Activated B cell treated with CpG ODN at 0.5 μM for 24 hours (primary cell): ENCODE measurements at places on chromosomes 12 and 14. TPM values are rescaled to one million over a fixed set of nuclear protein-coding genes. Genes with fewer than 3 reads are reported as not detected.

PTPN6 gene
- 371 and 393 TPM in 2 replicates for total RNA-seq

FKBP3 gene
- 54.8 and 58.3 TPM in 2 replicates for total RNA-seq

- H3K27ac ChIP-seq = no peak overlapping the region
- H3K27me3 ChIP-seq = peaks cover 56% of the 10 kb centered on the region
- H3K4me3 ChIP-seq = no peak overlapping the region
- peaks cover 11% of the 10 kb centered on the region for H3K36me3 ChIP-seq
- no peak for DNase-seq
Observed at GRCh38 chr12:49092816-49093406, 1.7 kb downstream of the DHH start.

- no peaks in the 10 kb centered on the region for H3K27me3 ChIP-seq
- H3K4me1 ChIP-seq = peaks cover 14% of the 10 kb centered on the region
- no peak overlapping the region for H3K27ac ChIP-seq
- H3K4me3 ChIP-seq = no peak overlapping the region
- DNase-seq = no peak
Observed at GRCh38 chr12:132776816-132777568, 15.4 kb upstream of the ANKLE2 start.

GRCh38 chr12:25764892-25765291, 193.6 kb upstream of the RASSF8 start:
- H3K27me3 ChIP-seq = peaks cover 1% of the 10 kb centered on the region
- no peaks in the 10 kb centered on the region for H3K36me3 ChIP-seq
- no peak overlapping the region for H3K4me3 ChIP-seq
- H3K4me1 ChIP-seq = no peaks in the 10 kb centered on the region
- no peak for DNase-seq

ASB2 gene
- total RNA-seq = 2.7 and 3.1 TPM in 2 replicates

DNA sequence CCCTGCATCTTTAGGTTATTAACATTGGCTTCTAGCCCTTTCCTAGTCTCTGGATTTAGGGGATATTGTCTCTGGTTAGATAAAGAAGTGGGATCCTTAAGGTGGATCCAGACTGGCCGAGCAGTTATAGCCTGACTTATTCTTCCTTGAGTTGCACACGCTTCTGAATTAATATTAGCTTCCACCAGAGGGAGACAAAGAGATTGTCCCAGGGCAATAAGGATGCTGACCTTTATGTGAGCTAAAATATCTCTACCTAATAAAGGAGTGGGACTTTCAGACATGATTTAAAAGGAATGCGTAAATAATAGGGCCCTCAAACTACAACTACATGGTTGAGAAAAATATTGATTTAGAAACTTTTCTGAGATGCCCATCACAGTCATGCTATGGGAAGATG, 139.7 kb downstream of the SLCO1B3 start:
- no peak overlapping the region for H3K4me3 ChIP-seq
- no peak overlapping the region for H3K27ac ChIP-seq
- no peaks in the 10 kb centered on the region for H3K36me3 ChIP-seq
- DNase-seq = no peak

RERGL gene
- total RNA-seq = not detected in 2 replicates

DNA sequence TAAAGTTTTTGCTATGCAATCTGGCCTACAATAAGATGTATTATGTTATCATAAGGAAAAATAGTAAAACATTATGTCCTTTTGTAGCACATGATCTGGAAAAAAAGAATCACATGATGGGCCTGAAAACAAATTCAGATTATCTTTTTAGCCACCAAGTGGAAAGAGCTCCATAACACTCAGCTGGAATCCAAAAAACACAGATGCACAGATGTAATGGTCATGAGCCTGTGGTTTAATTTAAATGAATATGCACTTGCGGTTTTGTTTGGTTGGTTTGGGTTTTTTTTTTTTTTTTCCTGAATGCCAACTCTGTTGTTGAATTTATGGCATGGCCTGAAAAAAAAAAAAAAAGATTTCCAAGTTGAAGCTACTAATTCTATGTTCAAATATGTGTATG, 4.1 kb downstream of the KCNC2 start:
- DNase-seq = no peak

DNA sequence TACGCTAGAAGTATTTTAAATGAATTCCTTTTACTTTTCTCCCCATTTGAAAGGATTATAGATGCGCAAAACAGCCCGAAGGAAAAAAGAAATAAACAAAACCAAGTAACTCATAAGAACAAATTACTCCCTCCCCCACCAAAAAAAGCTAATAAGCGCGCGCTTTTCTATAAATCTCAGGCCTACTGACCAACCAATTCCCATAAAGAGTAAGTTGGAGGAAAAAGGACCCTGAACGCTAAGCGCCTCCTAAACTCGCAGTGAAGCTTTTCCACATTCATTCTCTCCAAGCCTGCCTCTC, 588 bp downstream of the MBIP start:
- H3K27ac ChIP-seq = peak overlapping the region; percentile 89
- peaks cover 14% of the 10 kb centered on the region for H3K27me3 ChIP-seq
- no peak for DNase-seq
- H3K36me3 ChIP-seq = peaks cover 9% of the 10 kb centered on the region
- peak overlapping the region; percentile 97 for H3K4me3 ChIP-seq

DNA sequence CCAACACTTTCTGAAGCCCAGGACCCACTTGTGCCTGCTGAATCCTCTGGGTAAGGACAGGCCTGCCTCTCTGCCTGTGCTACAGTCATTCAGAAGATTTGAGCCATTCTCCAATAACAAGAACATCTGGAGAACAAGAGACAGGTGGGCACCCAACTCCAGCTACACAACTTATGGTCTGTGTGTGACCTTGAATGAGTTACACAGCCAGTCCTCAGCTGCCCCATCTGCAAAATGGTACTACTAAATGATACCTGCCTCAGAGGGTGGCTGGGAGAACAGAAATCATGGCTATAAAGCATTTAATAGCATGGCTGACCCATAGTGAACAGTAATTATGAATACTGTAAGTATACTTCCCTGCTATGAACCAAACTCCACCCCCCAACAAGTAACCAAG, 4.2 kb downstream of the CKAP4 start:
- peaks cover 26% of the 10 kb centered on the region for H3K4me1 ChIP-seq
- no peak for DNase-seq
- H3K27me3 ChIP-seq = peaks cover 2% of the 10 kb centered on the region
- H3K4me3 ChIP-seq = no peak overlapping the region
- peaks cover 40% of the 10 kb centered on the region for H3K36me3 ChIP-seq

KRT1 gene
- total RNA-seq = not detected in 2 replicates

- H3K4me3 ChIP-seq = no peak overlapping the region
- no peaks in the 10 kb centered on the region for H3K27me3 ChIP-seq
- no peaks in the 10 kb centered on the region for H3K36me3 ChIP-seq
- DNase-seq = no peak
- no peak overlapping the region for H3K27ac ChIP-seq
Observed at GRCh38 chr12:61808856-61809255, 451.3 kb upstream of the USP15 start.

DNA sequence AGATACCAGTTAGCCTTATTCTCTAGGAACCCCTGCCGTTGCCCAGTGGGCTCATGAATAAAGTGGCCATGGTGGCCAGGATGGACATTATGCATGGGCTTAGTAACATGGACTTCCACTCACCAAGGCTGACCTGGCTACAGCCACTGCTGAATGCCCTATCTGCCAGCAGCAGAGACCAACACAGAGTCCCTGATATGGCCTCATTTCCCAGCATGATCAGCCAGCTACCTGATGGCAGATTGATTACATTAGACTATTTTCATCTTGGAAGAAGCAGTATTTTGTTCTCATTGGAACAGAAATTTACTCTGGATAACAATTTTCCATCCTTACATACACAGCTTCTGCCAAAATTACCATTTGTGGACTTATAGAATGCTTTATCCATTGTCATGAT, 16.2 kb upstream of the LPCAT3 start:
- H3K27ac ChIP-seq = no peak overlapping the region
- no peaks in the 10 kb centered on the region for H3K27me3 ChIP-seq
- DNase-seq = no peak
